Stimulated activated CD8-positive, alpha-beta memory T cell treated with anti-CD3 and anti-CD28 coated beads, Interleukin-4, amount 100 ng/mL, for 1 hour (primary cell): ENCODE measurements at places on chromosomes 4 and X.

- DNase-seq: no peak
Observed at GRCh38 chr4:119189638-119190037, 22.9 kb upstream of the USP53 start.

GRCh38 chr4:71559957-71560571, 221.2 kb downstream of the SLC4A4 start:
- DNase-seq: no peak

DNA sequence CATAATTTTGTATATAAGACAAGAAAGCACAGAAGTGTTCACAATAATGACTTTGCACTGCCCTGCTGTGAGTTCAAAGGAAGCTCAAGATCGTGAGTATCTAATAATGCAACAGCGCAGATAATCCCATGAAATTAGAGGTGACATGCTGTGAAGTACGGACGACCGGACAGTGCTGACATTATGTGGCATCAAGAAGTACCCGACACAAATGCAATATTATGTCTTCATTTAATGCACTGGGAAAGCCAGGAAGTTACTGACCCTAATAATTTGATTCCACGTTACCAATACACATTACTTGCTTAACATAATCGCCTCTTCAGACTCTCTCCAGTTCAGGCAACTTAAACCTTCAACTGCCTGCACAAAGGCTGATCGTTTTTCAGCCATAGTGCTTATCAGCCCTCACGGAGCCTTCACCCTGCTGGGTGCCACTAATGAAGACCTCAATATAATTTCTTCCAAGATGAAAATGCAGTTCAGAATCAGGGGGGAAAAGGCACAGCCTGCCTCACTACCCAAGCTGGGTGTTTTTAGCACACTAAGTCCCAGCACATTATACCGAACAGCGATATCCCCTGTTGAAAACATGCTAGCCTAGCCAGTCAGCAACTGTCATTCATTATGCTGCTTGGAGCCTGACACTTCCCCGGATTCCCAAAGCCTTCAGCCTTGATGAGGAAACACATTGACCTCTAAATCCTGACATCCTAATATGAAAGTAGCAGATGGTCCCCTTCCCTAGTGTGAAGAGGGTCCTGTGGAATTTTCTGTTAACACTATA, 56.1 kb downstream of the SLC7A11 start:
- DNase-seq: no peak

DNA sequence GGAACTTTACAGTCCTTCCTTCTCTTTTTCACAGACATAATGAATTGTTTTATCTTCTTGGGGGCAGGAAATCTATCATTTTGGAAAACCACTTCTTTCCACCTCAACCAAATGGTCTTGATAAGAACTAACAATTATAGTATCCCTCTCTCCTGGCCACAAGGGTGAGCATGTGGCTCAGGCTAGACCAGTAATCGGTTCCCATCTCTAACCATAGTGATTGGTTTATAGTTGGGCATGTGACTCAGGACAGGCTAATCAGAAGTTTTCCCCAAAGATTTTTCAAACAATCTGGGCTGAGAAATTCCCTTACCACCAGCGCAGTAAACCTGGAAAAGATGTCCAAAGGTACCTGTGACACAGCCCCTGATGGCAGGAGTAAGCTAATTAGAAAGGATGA, 4.0 kb upstream of the CXorf66 start:
- no peak for DNase-seq

DNA sequence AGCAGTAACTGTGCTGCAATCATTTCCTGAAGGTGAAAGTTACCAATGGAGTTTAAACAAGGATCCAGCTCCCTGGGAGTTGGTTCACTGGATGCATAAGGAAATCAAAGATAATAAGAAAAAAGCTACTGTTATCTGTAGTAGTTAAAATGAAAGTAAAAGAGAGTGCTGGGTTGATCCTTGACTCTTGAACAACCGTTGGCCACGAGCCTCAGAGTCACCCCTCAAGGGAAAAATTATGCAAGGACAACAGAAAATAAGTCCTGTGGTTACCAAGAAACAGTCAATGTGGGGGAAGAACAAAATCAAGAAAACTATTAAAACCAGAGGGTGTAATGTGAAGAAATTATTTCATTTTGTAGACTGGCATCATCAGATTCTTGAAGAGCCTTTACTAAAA, 49.7 kb upstream of the DDIT4L start:
- DNase-seq: no peak

- no peak for DNase-seq
Observed at GRCh38 chr4:30929649-30930048, 209.5 kb downstream of the PCDH7 start.

GRCh38 chrX:34146906-34147305, 14.8 kb upstream of the FAM47A start:
- no peak for DNase-seq

DNA sequence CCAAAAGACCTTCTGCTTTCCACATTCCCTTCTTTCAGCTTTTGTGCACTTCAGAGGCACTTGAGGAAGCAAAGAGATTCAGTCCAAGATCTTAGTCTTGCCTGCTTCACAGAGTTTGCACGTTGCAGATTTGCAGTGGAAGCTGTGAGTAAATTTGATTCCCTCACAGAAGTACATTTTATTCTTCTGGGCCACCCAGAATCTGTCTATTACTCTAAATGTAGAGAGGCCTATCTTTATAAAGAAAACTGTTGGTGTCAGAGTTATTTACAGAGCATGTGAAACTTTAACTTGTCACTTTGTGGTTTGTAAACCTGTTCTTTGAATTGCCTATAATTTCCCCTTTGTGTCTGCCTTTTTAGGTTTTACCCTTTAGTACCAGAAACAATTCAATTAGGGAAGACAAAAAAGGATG, 15.5 kb downstream of the SPRY1 start:
- no peak for DNase-seq

GRCh38 chr4:21544415-21544814, 404.2 kb downstream of the KCNIP4 start:
- no peak for DNase-seq

GRCh38 chrX:84729809-84730208, 227.6 kb upstream of the HDX start:
- no peak for DNase-seq

DNA sequence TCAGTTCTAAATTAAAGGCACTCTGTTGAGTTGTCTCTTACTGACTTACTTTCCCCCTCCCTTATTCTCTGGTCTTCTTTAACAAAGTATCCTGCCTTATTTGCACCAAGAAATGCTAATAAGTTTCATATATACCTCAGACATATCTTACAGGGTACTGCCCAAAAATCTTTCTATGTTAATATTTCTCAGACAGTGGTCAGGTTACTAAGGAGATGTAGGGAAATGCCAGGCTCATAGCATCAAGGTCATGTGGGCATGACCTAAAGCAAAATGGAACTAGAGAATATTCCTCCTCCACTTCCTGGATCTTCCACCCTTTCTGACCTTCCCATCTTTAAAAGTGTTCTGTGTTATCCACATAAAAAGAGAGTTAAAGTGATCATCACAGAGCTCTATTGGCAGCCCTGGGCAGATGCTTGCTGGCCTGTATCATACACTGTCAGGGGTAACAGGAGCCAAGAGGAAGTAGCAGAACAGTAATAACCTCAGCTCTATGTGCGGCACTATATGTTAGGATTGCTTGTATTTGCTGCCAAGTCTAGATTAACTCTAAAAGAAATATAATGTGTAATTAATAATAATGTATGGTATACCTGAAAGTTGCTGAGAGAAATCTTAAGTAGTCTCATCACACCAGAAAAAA, 74.3 kb downstream of the IQCM start:
- DNase-seq: no peak

- no peak for DNase-seq
Observed at GRCh38 chr4:41647383-41647782, 101.1 kb downstream of the PHOX2B start.

DNA sequence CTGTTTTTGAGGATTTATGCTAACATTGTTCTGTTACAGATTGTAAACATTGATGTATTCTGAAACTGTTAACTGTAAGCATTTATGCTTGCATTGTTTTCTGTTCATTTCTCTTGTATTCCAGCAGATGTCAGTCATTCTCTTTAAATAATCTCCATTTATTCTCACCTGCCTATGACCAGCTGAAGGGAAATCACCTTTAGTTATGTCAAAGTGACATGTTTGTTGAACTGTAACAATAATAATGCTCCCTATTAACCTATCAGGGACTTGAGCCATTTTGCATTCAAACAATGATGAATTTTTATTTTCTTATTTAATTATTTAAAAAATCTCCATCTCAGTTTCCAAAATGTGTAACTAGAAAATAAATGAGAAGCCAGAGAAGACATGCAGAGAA, 58.0 kb downstream of the SPCS3 start:
- no peak for DNase-seq

DNA sequence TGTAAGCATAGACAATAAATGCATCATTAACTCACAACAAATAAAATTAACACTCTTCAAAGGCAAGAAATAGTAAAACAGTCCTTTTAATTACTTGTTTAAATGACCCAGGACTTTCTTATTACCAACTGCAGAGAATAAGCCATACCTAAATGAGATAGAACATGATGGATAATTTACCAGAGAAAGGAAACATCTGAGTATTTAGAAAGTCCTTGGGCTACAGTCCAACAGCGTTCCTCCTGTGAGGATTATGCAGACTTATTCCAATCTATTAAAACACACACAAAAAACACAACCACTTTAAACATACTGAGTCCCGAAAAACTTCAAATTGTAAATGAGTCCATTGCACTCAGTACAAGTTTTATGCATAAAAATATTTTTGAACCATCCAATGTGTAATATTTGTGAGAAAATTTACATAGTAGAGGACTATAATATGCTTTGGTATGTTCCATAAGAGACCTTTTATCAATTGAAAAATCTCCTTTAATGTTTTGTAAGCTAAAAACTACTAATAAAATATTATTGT, 129.2 kb downstream of the NR3C2 start:
- DNase-seq: no peak

GRCh38 chr4:145842224-145842887, 96.3 kb downstream of the ZNF827 start:
- DNase-seq: no peak

DNA sequence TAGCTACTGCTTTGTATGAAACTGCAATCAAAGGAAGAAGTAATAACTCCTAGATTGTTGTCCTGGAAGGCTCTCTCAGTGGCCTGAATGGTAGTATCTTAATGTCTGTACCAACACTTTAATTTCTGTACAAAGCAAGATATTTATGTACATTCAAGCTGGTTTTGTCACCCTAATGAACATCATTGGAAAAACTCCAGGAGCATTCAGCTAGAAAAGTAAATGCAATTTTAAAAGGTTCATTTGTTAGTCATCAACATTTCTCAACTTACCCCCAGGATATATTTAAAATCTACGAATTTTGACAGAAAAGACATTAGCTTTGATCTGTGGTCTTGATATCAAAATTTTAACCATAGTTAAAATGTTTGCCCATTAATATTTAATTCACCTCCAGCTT, 80.0 kb upstream of the FGF13 start:
- DNase-seq: no peak

- DNase-seq: no peak
Observed at GRCh38 chrX:20228245-20228644, 38.5 kb downstream of the RPS6KA3 start.

- no peak for DNase-seq
Observed at GRCh38 chr4:2254665-2255500, 7.0 kb downstream of the MXD4 start.

DNA sequence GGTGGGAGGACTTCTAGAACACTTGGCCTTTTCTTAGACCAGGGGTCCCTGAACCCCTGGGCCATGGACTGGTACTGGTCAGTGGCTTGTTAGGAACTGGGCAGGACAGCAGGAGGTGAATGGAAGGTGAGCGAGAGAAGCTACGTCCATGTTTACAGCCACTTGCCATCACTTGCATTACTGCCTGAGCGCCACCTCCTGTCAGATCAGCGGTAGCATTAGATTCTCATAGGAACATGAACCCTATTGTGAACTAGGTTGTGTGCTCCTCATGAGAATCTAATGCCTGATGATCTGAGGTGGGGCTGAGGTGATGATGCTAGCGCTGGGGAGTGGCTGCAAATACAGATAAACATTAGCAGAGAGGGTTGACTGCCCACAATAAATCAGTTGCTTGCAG, 100.9 kb upstream of the IGFBP7 start:
- no peak for DNase-seq

DNA sequence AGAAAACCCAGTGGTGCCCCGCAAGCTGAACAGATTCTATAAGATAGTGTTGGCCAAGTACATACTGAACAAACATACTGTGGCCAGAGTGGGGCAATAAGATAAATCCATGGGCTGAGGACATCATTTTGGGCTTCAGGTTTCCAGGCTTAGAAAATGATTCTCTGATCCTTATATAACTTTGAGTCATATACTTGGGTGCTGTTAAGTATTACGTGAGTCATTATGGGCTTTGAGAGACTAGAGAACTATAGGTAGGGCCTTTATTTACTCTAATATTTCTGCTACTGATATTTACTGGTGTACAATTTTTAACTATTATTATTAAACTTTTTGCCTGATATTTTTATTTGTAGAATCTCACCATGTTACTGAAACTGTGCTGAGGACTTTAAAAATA, 586.1 kb downstream of the CENPC start:
- DNase-seq: no peak

DNA sequence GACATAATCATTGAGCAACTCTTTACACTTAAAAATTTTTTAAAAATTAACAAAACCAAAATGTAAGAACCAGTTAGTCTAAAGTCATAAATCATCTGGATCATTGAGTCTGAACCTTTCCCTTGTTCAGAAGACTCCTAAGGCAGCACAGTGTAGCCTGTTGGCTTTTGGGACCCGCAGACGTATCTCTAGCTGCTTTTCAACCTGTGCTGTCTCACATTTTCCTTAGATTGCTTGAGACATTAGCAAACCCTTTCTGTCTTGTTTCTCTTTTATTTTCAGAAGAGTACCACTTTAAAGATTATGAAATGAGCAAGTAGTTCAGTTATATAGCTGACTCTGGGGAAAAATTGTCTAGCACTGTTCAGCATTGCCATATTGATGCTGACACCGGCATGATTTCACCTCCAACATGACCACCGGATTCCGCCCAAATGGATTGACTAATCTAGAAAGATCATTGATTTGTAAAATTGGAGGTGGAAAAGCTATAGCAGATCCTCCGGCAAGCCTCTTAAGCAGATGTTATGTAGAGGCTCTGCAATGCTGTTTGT, 8.9 kb downstream of the TCEANC start:
- no peak for DNase-seq

DNA sequence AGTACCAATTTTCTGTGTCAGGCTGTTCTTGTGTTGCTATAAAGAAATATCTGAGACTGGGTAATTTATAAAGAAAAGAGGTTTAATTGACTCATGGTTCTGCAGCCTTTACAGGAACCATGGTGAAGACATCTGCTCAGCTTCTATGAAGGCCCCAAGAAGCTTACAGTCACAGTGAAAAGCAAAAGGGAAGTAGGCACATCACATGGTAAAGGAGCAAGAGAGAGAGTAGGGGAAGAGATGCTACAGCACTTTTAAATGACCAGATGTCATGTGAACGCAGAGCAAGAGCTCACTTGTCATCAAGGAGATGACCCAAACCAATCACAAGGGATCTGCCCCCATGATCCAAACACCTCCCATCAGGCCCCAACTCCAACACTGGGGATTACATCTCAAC, 174.3 kb downstream of the ATP10D start:
- no peak for DNase-seq
